T-helper 2 cell treated with Interferon-gamma antibody and Interleukin-4, amounts not matched to agents 5 μg/mL and 100 μg/mL, for 36 hours (primary cell): ENCODE measurements at places on chromosomes 6 and 20.

GRCh38 chr20:63529861-63530787, 7.1 kb downstream of the PTK6 start:
- DNase-seq = no peak

DNA sequence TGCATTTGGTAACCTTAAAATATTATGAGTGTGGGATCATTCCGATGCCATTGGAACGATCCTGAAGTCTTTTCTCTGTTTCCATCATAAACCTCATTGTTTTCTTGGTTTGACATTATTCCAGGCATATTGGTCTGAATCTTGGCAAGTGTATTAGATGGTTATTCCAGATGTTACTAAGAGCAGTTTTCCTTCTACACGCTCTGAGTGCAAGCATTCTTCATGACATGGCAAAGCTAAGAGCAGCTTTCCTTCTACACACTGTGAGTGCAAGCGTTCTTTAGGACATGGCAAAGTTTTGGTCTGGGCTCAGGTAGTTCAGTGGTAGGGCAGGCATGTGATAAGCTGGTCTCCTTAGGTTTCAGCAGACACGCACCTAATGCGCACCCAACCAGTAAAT, 53.0 kb downstream of the SMOC2 start:
- no peak for DNase-seq

DNA sequence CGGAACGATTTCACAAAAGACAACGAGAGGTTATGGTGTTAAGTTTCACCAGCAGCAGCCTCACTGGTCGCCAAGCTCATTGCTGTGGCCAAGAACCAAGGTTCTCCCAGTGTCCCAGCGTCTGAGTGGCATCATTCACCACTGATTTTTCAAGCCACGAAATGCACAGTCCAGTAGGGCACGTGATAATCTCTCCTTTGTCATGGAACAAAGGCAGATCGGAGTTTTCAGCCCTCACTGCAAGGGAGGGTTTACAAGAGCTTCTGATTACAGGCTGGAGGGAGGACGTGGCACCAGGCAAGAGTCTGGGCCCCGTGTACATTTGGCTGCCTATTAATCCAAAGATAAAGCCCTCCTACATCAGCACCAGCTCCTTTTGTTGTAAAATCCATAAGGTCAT, 2.0 kb downstream of the CD24 start:
- no peak for DNase-seq

- DNase-seq = no peak
These were observed 260.0 kb downstream of the ERMARD start for GRCh38 chr6:170011204-170012036.

GRCh38 chr6:69926745-69927144, 60.4 kb downstream of the COL19A1 start:
- DNase-seq = no peak

- no peak for DNase-seq
These were observed 817.5 kb upstream of the SLC35B3 start for GRCh38 chr6:9252799-9253198.

DNA sequence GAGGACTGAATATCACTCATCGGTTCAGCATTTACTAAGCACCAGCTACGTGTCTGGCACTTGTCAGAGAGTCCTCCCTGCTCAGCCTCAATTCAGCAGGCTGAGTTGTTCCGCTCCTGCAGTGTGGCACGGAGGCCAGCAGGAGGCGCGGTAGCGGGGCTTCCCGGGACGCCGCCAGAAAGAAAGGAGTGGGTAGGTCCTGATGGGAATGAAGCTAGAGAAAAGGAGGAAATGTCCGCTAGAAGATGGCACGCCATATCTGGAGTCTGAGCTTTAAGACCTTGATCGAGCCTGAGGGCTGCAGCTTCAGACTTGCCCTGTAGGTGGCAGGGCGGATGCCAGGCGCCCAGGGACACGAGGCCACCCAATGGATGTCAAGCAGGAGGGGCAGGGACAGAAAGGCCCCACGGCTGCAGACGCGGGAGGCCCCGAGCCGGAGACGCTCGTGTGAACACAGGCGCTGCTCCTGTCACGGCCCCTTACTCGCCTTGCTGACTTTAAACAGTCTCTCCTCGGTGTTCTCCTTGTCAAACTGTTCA, 18.7 kb downstream of the SERPINB6 start:
- peak; percentile 57 for DNase-seq

- DNase-seq = no peak
These were observed 38.2 kb downstream of the CAP2 start for GRCh38 chr6:17431581-17431980.

DNA sequence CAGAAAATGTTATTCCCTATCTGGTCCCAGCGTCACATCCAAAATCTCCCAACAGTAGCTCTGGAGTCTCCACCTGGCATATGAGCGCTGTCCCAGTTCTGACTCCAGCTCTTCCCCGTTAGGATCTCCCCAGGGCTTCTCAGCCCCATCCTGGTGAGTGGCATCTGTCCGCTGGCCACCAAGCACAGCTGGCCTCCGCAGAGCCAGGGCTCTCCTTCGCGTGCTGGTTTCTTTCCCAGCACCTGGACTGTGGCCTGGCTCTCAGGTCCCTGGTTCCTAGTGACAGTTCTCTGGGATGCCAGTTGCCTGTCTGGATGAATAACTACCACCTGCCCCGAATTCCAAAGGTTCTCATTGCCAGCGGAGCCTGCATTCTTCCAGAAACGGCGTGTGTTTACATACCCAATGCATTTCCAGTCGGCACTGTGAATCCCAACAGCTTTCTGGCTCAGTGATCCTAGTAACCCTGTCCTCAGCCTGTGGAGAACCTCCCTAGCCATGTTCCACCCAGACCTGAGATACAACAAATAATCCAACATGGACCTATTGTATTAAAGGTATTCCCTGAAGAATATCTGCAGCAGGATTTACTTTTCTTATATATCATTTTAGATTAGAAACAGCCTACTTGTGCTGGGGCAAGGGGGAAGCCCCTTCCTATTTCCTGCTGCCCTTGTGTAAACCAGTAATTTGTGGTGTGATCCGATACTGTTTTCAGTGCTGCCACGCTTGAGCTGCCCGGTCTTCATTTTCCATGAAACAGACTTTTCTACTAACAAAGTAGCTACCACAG, 69.9 kb upstream of the PDE10A start:
- DNase-seq = no peak

GRCh38 chr6:153140299-153140698, 9.2 kb upstream of the RGS17 start:
- no peak for DNase-seq

DNA sequence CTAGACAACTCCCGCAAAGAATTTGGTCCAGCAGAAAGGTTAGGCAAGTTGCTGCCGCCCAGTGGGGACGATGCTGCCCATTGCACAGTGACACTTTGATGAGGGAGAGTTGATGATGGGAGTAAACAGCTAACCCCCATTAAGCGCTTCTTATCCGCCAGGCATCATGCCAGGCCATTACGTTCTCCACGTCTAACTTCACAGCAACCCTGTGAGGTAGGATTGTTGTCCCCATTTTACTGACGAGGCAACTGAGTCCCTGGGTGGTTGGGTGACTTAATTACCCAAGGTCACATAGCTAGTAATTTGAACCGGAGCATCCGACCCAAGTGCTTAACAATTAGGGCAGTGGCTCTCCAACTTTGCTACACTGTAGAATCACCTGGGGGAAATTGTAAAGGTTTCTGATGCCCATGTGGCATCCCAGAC, 738 bp downstream of the RALGAPB start:
- no peak for DNase-seq

DNA sequence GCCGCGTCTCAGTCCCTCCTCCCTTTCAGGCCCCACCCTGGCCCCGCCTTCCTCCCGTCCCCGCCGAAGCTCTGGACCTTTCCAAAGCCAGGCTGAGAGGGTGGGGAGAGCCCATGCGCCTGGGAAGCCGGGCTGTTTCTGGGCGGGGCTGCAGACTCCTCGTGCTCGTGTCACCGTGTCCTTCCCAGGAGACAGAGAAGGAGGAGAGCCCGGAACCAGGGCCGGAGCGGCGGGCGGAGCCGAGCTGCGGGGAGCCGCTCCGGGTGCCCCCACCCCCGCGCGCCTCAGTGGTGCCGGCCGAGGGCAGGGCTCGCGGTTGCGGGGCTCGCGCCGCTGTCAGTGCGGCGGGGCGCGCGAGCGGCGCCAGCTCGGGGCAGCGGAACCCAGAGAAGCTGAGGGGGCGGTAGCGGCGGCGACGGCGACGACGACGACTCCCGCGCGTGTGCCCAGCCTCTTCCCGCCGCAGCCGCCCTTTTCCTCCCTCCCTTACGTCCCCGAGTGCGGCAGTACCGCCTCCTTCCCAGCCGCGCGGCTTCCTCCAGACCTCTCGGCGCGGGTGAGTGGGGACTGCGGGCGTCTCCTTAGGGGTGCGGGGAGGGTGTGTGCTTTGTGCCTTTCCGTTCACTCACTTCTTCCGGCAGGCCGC, at the start of gene RALY:
RALY (plus strand) TSS at position 336 of the 646 bp plus-strand sequence. CDS start 78,164 bp downstream, outside the sequence.
- peak; percentile 90 for DNase-seq

DNA sequence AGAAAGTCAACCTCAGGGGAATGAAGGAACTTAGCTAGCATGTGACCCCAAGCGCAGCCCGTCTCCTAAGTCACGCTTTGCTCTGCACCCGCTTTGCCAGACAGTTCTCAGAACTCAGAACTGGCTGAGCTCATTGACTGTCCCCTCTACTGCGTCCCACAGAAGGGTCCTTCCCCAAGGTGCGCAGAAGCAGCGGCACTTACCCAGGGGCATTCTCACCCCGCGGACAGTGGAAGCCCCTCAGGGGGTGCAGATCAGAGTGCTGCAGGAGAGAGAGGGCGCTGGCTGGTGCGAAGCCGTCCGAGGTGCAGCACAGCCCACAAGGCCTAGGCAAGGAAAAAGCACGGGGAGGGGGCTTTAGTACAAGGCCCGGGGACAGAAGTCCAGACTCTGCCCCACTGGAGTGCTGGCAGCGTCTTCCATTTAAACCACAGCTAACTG, 807 bp downstream of the SNHG17 start:
- no peak for DNase-seq

DNA sequence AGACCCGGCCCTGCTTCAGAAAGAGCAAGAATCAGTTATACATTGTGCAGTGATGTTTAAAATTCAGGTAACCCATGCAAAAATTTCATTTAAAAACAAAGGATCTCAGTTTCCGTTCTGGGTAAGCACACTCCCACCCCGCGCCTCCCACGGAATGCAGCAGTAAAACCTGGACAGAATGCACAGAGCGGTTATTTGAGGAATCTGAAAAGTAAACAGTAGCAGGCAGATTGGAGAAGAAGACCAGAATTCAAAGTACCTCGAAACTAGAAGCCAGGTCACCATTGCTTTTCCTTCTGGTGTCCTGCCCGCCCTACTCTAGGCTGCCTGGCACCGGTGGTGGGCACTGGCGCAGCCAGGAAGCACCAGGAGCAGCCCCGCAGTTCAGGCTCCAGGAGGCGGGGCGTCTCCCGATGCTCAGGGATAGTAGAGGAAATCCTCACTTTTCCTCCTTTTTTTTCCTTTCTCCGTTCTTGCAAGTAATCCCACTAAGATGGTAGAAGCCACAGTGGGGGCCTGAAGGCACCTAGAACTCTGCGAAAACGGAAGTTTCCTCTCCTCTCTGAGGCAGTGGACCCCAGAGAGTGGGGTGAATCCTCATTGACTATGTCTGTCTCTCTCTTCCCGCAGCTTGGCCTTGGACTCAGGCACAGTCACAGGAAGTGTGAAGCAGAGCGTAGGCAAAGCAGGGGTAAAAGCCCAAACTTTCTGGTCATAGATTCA, 28.3 kb downstream of the METTL24 start:
- no peak for DNase-seq

GRCh38 chr20:7237251-7237650, 469.8 kb downstream of the BMP2 start:
- DNase-seq = no peak

GRCh38 chr6:52391599-52391998, 28.5 kb upstream of the EFHC1 start:
- DNase-seq = no peak

- DNase-seq = no peak
These were observed 52.8 kb downstream of the TPD52L1 start for GRCh38 chr6:125206389-125206788.

GRCh38 chr6:37840143-37840939, 20.8 kb downstream of the ZFAND3 start:
- no peak for DNase-seq

- no peak for DNase-seq
These were observed 63.6 kb downstream of the CBFA2T2 start for GRCh38 chr20:33553516-33553915.

GRCh38 chr20:55701467-55701866, 303.9 kb downstream of the CBLN4 start:
- DNase-seq = no peak

DNA sequence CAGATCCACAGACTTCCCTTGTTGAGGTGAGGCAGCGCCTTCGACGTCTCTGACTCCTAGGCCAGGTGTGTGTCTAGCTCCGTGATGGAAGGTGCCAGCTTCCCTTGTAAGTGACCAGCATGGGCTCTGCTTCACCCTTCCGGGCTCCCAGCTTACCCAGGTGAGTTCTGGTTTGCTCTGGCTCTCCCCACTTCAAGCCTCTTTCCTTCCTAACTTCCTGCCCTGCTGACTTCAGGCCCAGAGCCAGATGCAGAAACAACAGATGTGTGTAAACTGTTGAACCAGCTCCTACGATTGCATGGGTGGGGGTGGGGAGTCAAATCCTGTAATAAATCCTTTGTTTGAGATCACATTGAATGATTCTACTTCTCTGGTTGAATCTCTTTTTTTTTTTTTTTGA, 51.6 kb upstream of the BMP6 start:
- DNase-seq = no peak

- no peak for DNase-seq
These were observed 19.8 kb upstream of the MYLIP start for GRCh38 chr6:16108921-16109658.

DNA sequence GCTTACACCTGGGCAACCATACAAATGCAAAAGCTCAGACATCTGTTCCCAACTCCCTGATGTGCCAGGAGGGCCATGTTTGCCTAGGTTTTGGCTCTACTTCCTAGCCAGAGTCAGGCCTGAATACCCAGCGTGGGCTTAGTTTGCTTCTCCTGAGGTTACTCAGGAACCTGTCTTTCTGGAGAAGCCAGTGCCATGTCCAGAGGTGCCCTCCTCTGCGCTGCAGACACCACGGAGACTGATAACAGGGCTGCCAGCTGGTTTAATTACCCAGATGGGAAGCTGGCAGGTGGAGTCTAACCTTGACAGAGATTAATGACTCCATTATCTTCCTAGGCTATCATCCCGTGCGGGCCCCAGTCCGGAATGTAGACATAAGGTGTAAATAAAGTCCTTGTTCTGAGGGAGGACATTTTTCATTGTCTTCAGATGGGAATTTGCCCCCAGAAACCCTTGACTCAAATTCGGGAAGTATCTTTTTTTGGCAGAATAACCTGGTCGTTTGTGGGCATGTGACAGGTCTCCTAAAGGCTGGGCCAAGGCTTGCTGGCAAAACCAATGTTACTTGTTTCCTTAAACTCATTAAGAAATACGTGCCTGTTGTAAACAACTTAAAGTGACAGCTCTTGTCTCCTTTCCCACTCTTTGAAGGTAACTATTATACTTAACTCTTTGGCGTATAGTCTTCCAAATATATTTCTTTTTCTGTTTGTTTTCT, 29.2 kb upstream of the ZNFX1 start:
- no peak for DNase-seq

DNA sequence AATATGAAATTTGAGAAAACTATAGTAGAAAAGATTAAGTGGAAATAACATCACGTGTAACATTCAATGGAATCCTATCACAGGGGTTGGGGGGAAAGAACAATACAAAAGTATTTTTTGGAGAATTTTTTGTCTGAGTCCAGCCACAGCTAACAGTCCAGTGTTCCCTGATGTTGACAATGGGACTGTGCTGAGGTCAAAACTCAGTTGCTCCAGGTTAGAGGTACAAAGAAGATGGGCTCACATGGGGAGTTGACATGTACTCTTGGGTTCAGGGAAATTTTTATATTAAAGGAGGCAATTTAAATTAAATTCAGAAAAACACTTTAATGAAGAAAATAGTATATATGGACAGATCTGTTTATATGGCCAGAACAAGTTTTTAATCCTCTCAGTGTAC, 995 bp downstream of the MYCT1 start:
- DNase-seq = no peak

- DNase-seq = no peak
These were observed 1.3 kb upstream of the REPS1 start for GRCh38 chr6:138989098-138989983.
